DMS153 (cell line): ENCODE measurements at places on chromosomes 5 and 9.

GRCh38 chr9:68955330-68955729 lies 58.6 kb downstream of the PRKACG start:
- no peak for DNase-seq

GRCh38 chr5:10354048-10354872 lies 765 bp downstream of the MARCHF6 start:
- peak; percentile 25 for DNase-seq

DNA sequence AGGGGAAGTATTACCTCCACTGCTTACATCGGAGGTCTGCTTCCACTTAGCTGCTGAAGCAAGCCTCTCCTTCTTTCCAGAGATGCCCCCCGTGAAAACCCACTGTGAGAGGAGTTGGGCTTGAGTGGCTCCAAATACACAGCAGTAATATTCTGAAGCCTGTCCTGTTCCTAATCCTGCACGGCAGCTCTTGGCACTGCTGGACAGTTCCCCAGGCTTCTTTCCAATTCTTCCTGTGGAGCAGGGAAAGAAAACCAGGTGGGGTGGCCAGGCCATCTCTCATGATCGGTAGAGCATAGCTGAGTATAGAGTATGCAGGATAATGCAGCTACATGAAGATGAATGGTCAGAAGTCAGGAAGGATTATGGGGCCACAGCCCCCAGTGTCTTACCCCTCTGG lies 335.3 kb downstream of the MARCHF11 start:
- DNase-seq = no peak

DNA sequence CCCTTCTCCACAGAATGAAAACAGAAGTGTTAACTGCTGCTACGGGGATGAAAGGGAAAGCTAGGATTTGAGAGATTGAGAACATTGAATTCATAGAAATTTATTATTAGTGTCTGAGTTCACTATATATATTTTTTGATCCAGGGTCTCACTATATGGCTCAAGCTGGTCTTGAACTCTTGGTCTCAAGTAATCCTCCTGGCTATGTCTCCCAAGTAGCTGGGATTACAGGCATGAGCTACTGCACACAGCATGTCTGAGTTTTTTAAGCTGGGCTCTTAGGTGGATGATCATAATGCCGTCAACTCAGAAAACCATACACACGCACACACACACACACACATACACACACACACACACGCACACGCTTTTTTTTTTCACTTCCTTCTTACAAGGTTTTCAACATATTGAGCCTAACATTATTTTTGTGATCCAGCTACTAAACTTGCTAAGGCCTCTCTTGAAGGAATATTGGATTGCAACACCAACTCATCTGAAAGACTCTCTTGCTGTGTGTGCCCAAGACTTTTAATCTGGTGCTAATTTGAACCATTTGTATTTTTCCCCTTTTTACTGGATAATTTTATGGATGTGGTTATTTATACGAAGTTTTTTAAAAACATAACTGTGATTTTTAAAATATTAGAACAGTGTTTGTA lies 1045.4 kb downstream of the DTWD2 start:
- DNase-seq = no peak

- DNase-seq = no peak
Measured at GRCh38 chr9:91411096-91411771, 12.4 kb downstream of the NFIL3 start.

GRCh38 chr5:96434201-96434645 lies 1.2 kb upstream of the PCSK1 start:
- DNase-seq = peak; percentile 94

DNA sequence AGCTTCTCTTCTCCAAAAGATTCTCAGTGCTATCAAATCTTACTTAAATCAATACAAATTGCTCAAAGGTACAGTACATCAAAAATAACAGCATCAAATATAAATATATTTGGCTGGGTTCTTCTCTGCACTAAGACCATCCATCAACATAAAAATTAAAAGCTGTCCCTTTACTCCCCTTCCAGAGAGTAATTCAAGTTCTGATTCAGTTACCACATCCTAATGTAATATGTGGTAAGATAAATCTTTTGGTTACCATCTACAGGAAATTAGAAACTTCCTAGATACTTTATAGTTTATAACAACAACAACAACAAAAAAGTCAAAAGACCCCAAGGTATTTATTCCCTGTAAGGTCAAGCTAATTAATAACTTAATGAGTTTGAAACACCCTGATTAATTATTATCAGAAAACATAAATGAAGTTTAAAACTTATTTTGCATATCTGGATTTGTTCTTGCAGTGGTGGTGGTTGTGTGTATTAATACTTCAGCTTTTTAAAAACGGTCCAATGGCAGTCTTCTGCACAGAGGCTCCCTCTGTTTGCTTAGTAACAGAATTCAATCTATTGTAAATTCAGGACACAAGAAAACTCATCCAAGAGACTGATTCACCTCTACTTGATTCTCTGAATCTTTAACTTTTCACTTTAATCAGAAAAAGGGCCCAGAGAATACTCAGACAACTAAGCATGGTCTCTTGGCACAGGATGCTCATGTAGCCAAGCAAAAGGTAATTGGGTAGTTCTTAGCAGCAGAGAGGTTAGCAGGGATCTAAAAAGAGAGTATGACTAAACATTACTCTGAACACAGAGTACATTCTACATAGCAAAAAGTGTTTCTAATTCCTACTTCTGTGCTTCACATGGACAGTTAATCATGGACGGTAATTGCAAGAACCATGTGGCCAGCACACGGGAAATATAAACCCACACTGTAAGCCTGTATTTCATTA lies 20.1 kb downstream of the DIAPH1 start:
- no peak for DNase-seq

DNA sequence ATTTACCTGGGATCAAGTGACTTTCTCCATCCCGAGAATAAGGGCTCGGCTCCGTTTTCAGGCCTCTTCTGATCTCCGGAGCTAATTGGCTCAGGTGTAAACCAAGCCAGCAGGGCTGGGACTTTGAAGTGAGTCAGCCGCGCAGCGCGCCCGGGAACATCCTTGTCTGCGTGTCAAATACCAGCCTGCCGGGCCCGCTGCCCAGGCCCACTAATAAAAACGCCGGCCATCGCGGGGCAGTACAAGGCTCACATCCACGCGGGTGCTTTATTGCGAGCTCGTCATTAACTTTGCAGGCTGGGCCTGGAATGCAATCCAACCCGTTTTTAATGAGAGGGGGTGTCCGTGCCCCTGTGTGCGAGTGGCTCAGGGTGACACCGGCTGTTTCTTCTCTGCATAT lies 416.8 kb downstream of the IRX2 start:
- peak; percentile 28 for DNase-seq

GRCh38 chr5:93622240-93622885 lies 39.3 kb downstream of the NR2F1 start:
- DNase-seq = peak; percentile 59

DNA sequence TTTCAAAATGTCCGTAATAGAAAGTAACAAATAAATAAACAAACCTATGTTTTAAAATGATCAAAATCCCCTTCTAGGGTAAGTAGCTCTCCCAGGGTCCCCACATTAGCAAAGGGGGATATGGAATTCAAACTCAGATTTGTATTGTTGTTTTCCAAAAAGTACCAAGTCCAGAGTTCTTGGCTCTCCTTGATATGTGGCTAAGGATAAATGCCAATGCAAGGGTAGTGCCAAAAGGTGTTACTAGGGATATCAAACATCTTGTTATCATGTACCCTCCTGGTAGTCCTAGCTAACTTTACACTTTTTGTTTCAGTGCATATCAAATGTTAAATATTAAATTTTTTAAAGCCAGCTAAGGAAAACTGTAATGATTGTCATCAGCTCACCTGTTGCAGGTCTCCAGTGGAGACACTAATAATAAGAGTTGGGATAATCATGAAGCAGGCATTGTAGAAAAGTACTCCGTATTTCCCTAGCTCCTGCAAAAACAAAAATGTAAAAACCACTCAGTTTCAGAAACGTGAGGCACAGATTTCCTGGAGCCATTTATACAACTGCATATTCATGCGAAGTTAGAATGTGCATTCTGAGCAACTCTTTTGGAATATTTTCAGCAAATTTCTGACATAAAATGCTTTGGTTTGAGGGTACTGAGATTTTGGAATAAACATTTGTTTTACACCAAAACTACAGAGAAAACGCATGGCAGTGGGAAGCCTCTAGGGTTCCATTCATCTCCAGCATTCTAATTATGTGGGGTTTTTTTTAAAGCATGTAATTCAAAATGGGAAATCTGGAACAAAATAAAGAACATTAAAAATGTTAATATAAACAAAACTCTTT lies 39.8 kb downstream of the SLC35D2 start:
- DNase-seq = no peak

DNA sequence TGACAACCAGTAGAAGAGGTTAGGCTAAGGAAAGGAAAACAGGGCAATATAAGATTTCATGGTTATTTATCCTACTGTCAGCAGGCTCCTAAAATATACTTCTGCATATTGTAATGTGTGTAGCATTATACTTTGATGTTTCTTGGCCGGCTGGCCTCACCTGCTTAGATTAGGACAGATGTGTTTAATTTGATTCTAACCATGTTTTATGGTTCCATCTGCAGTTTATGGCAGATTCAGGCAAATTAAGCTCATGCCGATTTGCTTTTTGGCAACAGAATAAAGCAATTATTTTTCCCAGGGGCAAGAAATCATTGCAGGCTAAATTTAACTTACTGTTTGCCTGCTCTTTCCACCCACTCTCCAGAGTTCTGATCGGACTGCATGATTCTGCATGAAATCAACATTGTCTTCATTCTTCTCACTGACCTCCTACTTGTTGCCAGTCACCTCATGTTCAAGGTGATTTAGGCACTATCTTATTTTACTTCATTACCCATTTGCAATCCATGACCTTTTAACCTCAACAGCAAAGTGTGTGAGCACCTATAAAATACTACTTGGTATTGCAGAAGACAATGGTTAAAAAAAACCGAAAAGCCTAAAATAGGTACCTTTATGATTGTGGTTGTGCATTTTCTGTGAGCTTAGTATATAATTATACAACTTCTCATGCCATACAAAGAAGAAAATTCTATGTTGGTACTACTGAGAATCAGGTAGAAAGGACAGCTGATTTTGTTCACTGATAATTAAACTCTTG lies 125.2 kb downstream of the EDIL3 start:
- no peak for DNase-seq

DNA sequence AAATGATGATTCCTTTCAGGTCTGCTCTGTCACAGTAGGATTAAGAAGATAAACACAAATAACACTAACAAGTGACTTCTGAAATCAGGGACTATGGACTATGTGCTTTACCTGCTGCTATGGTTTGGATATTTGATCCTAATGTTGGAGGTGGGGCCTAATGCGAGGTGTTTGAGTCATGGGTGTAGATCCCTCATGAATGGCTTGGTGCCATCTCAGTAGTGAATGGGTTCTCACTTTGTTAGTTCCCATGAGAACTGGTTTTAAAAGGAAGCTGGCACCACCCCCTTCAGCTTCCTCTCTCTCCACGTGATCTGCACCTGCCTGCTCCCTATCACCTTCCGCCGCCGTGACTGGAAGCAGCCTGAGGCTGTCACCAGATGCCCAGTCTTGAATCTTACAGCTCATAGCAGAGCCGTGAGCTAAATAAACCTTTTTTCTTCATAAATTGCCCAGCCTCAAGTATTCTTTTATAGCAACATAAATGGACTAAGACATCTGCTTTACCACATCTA lies 3.3 kb downstream of the PPIC start:
- no peak for DNase-seq

DNA sequence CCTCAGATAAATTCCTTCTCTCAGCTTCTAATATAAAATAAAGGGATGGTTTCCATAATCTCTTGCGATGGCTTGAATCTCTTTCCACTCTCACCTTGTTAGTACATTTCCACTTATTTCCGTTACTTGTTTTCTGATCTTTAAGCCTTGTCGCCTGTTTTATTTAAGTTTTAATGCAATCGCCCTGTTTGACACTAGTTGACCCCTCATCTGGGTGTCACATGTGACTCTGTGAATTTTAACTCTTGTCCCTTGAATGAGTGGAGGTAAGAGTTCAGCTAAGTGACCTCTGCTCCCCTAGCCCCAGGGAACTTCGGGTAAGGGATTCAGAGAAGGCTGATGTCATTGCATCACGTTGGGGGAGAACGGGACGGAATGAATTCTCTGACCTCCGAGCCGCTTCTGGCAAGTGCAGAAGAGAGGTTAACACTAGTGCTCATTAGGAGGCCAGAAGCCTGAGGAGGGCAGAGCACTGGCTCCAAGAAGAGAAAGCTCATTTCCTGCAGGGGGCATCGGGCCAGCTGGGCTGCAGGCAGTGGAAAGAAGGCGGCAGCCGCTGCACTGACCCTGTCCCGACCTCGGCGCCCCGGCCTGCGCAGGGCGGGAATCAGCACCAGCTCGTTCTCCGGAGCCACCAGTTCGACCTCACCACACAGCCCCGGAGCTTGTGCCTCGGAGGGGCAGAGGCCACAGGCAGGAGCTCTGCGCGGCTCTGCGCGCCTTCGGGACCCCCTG lies 569 bp downstream of the HINT2 start:
- DNase-seq = peak; percentile 19

GRCh38 chr5:130528474-130528873 lies 624.2 kb downstream of the CHSY3 start:
- DNase-seq = no peak

DNA sequence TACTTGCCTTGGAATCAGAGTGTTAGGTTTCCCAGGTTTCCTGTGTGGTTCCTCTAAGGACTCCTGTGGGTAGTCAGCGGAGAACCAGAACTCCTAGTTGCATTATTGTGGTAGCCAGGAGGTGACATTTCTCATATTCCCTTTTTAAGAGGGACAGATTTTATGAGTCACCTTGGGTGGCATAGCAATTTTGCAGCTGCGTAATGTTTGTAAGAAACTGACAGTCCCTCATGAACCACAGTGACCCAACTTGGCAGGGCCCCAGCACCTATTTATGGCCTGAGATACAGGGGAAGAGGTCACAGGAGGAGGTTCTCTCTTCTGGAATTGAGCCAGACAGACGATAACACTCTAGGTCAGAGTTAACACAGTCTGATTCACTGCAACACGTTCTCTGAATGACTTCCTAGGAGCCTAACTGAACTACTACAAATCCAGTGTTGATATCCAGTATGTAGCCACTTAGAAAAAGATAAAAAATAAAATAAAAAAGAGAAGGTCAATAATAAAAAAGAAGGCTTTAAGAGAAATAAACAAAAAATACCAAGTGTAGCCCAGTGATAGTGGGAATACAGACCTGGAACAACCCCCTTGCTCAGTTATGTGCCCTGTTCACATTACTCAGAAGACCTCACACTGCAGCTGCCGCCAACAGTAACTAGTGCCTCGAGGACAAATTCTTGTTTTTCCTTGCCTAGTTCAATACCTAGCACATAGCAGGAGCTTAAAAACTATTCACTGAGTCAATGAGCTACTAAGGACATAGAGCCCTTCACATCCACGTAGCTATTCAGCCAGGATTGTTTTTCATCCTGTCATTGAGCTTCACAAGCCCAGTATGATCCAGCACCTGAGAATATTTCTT lies 50.7 kb upstream of the VLDLR start:
- DNase-seq = peak; percentile 91

DNA sequence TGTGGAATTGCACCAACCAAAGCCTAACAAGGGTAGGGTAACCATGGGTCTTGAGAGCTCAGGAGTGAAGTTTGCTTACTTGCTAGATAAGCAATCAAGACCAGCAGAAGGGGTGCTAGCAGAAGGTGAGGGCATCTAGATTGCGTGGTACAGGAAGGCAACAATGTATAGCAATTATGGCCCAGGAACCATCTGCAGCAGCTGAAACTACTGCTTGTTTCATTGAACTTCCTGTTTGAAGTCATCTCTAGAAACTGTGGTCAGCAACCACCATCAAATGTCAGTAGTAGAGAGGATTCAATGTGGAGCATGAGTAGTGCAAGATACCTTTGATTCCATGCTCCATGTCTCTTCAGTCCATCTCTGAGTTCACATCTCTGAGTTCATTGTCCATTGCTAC lies 462.1 kb upstream of the GRAMD2B start:
- DNase-seq = no peak
